ENCODE measurements at places on chromosomes 11 and 22.

- no peak for DNase-seq
Measured at GRCh38 chr11:8224161-8224591, 39.5 kb downstream of the LMO1 start.

GRCh38 chr22:37208401-37209139, 3.7 kb downstream of the SSTR3 start:
- no peak for DNase-seq

- no peak for DNase-seq
Measured at GRCh38 chr11:11931461-11932055, 76.9 kb downstream of the DKK3 start.

DNA sequence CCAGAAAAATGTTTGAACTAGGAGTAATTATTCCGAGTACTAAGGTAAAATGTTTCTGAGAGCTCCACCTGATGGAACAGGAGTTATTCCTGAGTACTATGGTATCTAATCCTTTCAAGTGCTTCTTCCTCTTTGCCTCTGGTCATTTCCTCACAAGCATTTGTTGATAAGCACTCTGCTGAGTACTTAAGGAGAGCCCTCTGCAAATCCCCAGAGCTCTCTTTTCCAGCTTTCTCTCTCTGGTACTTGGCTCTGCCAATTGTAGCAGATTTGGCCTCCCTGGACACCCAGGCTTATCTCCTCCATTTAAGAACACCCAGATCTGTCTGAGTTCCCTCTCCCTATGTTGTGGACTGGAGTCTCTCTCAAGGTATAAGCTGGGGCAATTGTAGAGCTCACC, 457.0 kb downstream of the MN1 start:
- no peak for DNase-seq

- DNase-seq, result no peak
Measured at GRCh38 chr11:72808331-72808798, 5.8 kb upstream of the ATG16L2 start.

DNA sequence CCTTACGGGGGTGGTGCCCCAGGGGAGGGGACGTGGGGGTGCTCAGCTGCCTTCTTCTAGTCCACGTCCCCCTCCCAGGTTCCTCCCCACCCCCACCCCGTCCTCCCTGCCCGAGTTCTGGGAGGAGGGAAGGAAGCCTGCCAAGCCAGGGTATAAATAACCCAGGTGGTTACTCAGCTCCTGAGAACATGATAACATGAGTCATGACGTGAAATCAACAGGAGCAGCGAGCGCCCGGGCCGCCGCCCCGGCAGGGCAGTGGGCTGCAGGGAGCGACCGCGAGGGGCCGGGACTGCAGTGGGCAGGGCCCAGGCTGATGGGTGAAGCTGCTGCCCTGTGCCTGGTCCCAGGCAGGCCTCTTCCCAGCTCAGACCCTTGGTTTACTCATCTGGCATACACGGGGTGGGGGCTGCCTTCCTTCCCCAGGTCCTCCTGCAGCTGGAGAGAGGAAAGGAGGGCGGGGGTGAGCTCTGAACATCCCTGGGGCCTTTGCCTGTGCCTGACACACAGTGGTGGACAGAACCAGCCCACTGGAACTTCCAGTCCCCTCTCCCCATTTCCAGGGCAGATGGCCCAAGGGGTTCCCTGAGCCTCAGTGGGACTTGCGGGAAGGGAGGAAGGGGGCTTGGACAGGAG, 8.8 kb upstream of the PDGFB start:
- DNase-seq, result no peak

GRCh38 chr11:64564947-64565889, 25.8 kb upstream of the SLC22A12 start:
- no peak for DNase-seq

GRCh38 chr22:39815932-39816331, 77.6 kb downstream of the ENTHD1 start:
- no peak for DNase-seq

DNA sequence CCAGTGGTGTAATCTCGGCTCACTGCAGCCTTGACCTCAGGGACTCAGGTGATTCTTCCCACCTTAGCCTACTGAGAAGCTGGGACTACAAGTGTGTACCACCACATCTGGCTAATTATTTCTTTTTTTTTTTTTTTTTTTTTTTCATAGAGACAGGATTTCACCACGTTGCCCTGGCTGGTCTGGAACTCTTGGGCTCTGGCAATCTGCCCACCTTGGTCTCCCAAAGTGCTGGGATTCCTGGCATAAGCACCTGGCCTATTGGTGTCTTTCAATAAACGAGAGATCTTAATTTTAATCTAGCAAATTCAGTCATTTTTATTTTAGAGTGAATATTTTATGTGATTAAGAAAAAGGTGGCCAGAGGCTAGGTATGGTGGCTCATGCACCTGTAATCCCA, 40.1 kb downstream of the DGCR2 start:
- no peak for DNase-seq

DNA sequence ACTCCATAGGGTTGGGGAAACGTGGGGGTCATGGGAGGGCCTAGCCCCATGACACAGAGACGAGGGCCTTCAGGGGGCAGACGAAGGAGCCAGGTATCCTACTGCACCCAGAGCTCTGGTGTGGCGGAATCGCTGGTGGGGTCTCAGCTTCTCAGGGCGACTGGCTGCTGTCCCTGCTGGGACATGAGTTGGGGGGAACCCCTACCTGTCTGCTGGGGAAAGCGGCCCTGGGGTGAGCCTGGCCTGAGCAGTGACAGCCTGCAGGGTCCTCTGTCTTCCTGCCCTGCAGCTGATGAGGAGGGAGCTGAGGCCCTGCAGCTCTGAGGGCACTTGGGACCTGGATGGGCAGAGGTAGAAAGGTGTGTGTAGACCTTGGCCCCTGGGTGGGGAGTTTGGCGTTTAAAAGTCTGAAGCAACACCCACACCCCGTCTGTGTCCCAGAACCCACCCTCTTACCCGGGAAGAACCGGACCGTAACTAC, 33.6 kb upstream of the GRAMD4 start:
- DNase-seq, result no peak

DNA sequence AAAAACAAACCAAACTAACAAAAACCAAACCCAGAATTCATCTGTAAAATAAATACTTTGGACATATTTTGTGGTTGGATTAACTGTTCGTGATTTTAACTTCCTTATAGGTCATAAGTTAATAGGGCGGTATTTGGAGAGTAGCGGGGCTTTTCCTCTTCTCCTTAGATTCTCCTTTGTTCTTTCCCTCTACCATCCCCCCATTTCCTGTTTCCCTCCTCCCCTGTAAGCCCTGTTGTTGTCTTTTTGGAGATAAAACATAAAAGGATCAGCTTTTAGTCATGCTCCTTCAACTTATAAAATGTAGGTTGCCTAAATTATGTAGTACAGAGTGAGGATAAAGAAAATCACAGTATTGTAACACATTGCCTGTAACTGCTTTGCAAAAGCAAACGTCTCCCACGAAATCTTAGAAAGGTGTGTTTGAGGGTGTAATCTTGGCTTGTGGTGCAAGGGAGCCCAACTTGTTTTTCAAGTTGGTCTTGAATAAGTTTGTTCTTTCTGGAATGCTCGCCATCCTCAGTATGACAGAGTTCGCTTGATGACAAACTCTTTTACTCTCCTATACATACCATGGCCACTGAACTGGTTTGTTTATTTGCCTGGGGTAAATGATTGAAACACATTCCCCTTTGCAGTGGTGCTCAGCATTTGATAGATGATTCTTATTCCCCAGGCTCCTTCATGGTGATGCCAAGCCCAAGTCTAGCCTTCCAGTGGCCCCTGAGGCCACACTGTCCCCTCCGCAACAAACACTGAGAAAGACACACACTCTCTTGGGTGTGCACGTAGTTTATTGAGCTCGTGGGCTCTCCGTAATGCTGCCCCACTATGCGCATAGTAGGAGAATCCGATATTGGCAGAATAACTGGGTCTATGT, 49.4 kb downstream of the TEAD1 start:
- DNase-seq, result no peak

DNA sequence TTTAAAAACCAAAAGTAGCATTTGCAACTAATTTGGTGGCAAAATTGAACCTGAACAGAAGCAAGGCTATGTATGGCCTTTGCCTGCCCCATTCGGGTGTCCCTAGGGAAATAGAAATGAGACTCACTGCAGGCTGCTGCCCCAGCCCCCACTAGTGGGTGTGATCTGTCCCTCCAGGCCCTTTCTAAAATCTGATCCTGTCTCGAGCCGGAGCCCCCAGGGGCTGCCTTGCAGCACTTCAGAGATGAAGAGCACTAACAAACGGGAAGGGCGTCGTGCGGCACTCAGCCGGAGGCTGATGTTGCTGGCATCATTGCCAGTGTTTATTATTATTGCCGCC, 43.2 kb downstream of the CD82 start:
- no peak for DNase-seq

DNA sequence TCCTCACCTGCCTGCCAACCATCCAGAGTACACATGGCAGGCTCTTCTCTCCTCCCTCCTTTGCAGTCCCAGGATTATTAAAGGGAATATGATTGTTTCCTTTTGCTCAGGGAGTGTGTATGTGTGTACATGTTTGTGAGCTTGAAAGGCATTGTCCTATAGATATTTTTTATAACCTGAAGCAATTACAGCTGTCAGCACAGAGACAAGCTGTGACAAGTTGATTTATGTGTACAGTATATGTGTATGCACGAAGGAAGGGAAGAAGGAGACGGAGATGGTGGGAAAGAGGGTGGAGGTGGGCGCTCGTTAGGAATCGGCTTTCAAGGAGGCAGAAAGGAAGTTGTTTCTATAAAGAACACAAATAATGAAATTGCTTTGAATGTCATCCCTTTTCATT, 537.0 kb downstream of the NTM start:
- DNase-seq, result no peak
